Kidney glomerular epithelial cell (primary cell): ENCODE measurements at places on chromosomes 13 and 19.
A peak's percentile ranks its signal among the peaks of the same experiment; 100 is the strongest.

DNA sequence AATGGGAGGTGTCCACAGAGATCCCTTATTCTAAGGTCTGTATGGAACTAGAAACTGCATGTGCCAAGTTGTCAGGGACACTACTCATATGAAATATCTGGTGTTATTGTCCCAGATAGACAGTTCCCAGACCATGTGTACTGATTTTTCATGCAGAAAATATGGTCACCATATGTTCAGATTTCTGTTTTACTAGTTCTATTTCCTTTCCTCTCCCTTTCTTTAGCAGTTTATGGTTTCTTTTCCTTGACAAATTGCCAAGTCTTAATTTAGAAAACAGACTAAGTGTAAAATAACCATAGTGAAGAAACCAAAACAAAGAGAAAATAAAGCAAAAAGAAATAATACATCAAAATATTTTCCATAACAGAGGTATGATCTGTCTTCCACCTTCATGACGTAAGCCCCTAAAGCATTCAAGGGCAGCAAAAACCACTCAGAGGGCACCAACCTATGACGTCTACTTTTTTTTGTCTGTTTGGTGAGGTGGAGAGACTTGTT is 248.5 kb downstream of the KCTD12 start:
- no peak for DNase-seq

DNA sequence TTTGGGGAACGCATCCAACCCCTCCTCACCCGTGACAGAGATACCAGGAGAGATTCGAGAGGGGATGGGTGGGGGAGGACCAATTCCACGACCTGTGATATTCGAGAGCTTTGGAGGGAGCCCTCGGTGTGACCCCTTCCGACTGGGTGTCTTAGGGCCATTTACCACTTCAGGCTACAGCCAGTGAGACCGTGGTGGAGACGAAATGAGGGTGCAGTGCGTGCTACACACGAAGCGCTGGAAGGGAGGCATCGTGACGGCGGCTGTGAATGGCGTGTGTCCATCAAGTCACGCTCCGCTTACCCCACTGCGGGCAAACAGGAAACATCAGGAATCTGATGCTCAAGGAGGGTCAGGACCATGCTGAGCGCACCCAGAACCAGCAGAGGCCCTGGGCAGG is 10.4 kb downstream of the CTU1 start:
- no peak for DNase-seq

DNA sequence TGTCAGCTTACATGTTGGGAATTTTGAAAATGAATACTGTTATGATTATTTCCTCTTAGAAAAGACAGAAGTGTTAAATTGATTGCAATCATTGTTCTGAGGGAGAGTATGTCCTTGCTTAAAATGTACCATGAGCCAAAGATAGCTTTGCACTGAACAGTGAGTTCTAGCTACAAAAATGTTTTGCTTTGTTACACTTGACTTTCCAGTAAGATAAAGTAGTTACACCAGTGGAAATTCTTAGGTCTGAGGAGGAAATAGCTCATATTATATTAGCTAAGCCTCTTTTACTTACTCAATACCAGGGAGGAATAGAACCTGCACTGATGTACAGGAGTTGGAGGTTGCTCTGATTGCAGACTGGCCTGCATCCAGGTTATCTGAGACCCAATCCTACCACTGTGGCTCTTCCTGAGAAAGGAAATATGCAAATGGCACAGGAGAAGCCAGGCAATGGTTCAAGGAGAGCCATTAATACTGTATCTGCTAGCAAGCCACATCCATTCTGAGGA is 53.0 kb upstream of the FBXL3 start:
- DNase-seq, result no peak

- DNase-seq, result peak; percentile 23
Measured at GRCh38 chr19:4636151-4636717, 3.1 kb upstream of the TNFAIP8L1 start.

GRCh38 chr13:71290963-71291841 is 575.8 kb downstream of the DACH1 start:
- DNase-seq, result peak; percentile 12

GRCh38 chr13:34207872-34208271 is 389.9 kb downstream of the RFC3 start:
- DNase-seq, result no peak

- DNase-seq, result no peak
Measured at GRCh38 chr13:66322936-66323335, 907.2 kb downstream of the PCDH9 start.

GRCh38 chr13:44078806-44079376 is 199.2 kb downstream of the LACC1 start:
- no peak for DNase-seq

- DNase-seq, result no peak
Measured at GRCh38 chr19:30781519-30781918, 409.3 kb downstream of the ZNF536 start.
